Stimulated activated CD4-positive, alpha-beta T cell treated with anti-CD3 and anti-CD28 coated beads, Interleukin-4, amount 100 ng/mL, for 24 hours (primary cell): ENCODE measurements at places on chromosomes 7 and 10.

GRCh38 chr7:94401428-94401814 lies 6.7 kb downstream of the COL1A2 start:
- DNase-seq: no peak

DNA sequence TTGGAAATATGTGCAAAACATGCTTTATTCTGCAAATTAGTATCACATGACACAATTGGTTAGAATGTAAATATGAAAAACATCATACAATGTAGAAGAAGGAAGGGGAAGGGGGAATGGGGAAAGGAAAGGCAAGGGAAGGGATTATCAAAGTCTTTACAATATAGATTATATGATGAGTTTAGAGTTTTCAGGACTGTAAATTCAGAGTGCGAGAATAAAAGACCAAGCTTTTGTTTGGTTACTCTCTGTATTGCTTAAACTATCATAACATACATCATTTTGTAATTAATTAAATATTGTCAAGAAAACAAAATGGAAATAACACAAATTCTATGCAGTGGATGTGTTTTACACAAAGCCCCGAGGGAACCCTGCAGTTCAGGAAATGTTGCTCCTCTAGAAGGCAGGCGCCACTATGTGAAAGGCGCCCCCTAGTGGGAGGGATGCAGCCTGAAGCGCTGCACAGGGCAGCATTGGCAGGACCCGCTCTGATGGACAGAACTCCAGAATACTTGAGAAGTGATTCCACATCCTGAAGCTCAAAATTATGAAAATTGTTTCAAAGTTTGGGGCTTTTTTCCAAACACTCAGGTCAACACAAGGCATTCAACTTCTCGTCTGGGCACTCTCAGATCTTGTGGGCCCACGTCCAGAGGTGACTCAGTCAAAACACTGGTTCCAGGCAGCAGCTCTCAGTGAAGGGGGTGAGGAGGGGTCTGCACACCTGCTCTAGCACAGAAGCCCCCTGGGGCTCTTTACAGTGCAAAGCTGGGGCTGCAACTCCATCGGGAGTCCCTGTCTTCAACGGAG lies 31.6 kb upstream of the TMEM254 start:
- DNase-seq: peak; percentile 73

GRCh38 chr7:135321556-135321955 lies 87.9 kb downstream of the STRA8 start:
- no peak for DNase-seq

GRCh38 chr10:80464557-80465450 lies 10.7 kb downstream of the TSPAN14 start:
- no peak for DNase-seq

DNA sequence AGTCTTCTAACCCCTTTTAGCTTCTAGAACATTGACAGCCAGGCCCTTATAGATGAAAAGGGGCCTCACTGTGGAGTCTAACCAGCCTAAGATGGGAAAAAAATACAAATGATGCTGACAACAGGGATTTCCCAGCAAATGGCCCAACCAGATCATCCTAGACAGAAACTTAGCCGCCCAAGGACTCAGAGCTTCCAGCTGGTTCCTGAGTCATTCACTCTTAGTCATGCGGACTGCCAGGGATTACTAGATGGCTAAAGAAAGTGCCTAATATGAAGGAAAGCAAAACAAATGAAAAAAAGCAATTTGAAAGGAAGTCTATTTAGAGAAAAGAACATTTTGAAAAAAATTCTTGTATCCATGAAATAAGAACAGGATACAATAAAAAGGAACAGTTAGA lies 23.7 kb downstream of the TSPAN14 start:
- no peak for DNase-seq

GRCh38 chr7:106720641-106721040 lies 59.7 kb upstream of the CCDC71L start:
- DNase-seq: no peak

GRCh38 chr7:158445421-158446175 lies 142.0 kb downstream of the PTPRN2 start:
- no peak for DNase-seq

DNA sequence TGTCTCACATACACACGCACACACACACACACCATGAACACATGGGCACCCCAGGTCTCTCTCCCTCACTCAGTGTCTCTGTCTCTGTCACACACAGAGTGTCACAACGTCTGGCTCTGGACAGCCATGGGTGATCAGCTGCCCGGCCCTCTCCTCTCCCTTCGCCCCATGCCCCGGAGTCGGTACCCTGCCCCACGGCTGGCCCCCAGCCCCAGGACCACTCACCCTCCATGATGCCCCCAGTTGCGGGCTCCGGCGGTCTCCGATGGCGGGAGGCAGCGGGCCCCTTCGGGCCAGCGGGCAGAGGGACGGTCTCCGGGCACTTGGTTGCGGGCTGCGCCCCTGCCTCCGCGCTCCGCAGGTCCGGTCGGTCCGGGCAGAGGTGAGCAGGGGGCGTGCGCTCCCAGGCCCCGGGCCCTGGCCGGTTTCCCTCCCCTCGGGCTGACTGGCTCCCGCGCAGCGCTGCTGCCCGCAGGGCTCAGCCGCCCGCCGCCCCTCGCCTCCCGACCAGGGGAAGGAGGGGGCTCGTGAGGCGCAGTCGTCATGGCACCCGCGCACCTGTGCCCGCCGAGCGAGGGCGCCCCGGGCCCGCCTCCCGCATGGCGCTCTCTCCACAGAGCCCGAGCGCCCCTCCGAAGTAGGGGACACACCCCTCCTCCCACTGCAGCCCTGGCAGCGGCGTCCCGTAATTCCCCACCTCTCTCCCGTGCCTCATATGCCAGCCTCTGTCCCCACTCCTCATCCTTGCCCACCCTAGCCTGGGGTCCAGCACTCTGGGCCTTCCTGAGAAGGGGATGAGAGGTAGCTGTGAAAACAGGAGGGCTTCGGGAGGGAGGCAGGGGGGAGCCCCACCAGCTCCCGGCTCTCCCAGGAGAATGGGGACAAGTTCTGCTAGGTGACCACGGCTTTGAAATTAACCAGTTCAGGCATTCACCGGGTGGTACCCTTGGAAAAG lies at the start of gene NPFFR1:
TSS of gene NPFFR1 (minus strand) at position 560 of the 955 bp plus-strand sequence. CDS start at position 232, 328 bp downstream.
- DNase-seq: no peak

DNA sequence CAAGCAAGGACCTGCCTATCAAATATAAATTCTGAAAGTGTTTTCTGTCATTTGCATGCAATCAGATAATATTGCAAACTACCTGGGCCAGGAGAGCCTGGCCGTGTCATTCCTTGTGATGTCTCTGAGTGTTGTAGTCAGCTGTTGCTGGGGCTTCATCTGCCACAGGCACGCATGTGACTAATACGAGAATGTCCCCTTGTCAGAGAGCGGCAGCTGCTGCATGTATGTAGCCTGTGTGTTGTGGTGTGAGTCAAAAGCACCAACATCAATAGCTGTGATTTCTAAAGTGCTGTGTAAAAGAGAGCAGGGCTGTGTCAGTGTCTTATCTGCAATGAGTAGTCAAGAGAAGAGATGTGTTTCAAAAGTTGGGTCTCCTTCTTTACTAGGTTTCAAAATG lies 155.4 kb downstream of the POU6F2 start:
- DNase-seq: no peak

GRCh38 chr10:17805921-17806577 lies 3.1 kb upstream of the MRC1 start:
- DNase-seq: peak; percentile 12

DNA sequence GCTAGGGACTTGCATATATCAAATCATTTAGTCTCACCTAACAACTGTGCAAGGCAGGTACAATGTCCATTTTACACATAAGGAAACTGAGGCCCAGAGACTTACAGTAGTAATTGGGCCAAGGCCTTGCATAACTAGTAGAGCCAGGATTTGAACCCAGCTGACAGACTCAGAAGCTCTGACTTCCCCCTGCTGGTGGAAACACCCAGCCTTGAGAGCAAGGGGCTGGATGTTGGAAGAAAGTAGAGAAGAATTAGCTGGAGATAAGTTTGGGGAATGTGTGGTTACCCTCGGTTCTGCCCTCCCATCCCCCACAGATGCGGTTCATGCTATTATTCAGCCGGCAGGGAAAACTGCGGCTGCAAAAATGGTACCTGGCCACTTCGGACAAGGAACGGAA lies 2.0 kb downstream of the AP1S1 start:
- DNase-seq: no peak

- no peak for DNase-seq
These were observed 16.1 kb upstream of the C10orf71 start for GRCh38 chr10:49282879-49283341.

DNA sequence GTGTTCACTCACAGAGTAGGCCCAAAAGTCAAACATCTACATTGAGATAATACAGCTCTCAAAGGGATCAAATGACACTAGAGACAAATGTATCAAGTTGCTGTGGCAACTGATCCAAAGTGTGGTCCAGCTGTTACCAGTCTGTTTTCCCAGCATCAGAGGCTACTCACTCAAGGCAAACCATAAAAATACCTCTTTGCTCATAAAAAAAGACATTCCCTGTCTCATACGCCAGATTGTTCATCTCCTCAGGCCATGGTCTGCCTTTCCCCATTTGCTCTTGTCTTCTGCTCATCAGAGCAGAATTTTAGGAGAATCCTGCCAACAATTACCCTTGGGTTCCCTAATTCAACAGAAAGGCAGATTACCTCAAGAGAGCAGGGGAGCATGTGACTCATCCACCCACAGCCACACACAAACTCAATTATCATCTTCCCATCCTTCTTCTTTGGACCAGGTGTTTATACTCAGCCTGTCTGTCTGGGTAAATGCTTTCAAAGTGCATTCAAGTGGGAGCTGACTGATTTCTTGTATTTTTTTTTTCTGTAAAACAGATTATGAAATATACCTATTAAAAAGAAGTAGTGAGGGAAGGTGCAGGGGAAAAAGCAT lies 226.5 kb upstream of the HPS1 start:
- DNase-seq: no peak

GRCh38 chr7:156999958-157000726 lies 10.3 kb downstream of the MNX1 start:
- no peak for DNase-seq

DNA sequence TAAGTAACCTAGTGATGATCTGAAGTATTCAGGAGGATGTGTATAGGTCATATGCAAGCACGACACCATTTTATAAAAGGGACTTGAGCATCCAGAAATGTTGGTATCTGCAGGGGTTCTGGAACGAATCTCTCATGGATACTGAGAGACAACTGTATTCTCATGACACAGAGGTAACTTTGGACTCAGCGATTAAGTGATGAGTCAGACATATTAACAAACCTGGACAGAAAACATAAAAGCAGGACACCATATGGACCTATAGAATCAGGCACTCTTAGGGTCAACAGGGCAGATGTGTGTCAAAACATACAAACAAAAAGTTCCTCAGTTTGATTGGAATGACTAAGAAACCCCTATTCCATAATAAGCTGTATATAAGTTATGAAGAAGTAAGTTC lies 248.1 kb downstream of the ANKRD7 start:
- DNase-seq: no peak

- peak; percentile 36 for DNase-seq
These were observed 747 bp downstream of the GDI2 start for GRCh38 chr10:5812283-5813090.
